ENCODE measurements at places on chromosomes 5 and 9.

- peak; percentile 94 for DNase-seq
Observed at GRCh38 chr9:127578952-127579853, 32.9 kb upstream of the STXBP1 start.

GRCh38 chr5:124696898-124697297 lies 49.5 kb downstream of the ZNF608 start:
- no peak for DNase-seq

GRCh38 chr9:86115886-86116285 lies 16.5 kb upstream of the GOLM1 start:
- DNase-seq: no peak

DNA sequence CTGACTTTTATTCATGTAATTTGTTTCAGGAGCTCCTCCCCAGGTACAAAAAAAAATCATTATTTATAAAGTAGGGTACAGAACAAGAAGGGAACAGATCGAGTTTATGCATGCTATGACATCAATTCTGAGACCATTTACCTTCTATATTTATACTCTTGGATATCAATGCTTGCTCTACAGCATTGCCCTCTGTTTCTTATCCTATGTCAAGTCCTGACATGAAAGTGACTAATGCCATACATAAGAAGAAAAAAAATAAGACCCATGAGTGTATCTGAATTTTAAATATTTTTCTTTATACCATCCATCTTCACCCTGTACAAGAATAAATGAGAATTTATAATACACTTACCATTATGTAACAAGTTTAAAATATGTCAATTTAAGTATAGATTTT lies 2016.3 kb upstream of the CDH9 start:
- no peak for DNase-seq

GRCh38 chr9:107119735-107120134 lies 163.3 kb upstream of the RAD23B start:
- DNase-seq: no peak

DNA sequence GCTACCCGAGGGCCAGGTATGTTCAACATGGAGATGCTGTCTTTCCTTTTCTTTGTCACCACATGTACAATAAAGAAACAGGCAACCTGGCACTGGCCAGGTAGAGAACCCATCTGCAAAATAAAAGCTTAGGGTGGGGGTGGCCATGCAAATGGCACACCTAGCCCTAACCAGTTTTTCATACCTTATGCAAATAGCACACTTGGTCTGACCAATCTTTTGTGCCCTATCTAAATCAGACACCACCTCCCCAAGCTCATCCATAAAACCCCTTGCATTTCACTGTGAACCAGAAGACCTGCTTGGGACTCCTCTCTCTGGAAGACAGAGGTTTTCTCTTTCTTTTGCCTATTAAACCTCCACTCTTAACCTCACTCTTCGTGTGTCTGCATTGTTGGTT lies 33.9 kb downstream of the JAKMIP2 start:
- no peak for DNase-seq

DNA sequence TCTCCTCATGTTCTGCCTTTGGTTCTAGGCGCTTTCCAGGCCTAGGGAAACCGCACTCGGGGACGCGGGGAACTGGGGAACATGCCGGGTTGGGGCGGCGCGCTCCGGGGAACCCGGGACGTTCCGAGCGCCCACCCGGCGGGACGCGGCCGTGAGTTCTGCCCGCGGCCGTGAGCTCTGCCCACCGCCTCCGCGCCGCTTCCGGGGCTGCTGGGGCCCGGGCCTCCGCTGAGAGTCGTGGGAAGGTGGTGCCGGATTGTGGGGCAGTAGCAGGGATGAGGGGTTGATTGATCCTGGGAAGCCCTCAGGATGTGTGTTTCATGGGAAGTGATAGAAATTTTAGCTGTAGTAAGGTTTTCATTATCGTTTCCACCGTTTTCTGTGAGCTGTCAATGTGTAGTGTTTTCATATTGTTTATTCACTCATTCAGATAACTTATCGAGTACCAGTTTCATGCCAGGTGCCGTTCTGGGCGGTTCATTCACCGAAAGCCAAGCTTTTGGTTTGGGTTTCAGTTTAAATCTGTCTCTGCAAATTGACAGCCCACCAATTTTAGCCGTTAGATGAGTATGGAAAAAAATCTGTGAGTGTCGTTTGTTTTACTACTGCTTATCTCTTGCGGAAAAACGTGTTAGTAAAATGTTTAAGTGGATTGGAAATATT lies 657 bp downstream of the MTRR start:
- DNase-seq: no peak

GRCh38 chr9:31394015-31394473 lies 990.4 kb upstream of the ACO1 start:
- no peak for DNase-seq

DNA sequence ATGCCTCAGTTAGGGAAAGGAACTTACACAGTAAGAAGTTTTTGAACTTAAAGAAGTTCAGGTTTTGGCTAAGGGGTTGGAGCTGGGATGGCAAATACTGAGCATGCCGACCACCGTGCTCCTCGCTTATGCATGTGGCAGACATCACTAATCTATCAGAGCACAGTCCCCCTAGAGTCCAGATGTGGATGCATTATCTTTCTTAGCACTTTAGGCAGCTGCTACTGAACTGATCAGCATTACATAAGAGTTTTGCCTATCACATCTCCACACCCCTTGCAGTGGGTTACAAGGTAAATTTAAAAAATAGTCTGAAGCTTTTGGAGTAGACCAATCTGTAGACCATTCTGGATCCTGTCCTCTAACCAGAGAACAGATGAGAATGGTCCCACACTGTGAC lies 22.4 kb downstream of the MACIR start:
- DNase-seq: no peak

GRCh38 chr5:9165546-9165945 lies 380.3 kb downstream of the SEMA5A start:
- no peak for DNase-seq

DNA sequence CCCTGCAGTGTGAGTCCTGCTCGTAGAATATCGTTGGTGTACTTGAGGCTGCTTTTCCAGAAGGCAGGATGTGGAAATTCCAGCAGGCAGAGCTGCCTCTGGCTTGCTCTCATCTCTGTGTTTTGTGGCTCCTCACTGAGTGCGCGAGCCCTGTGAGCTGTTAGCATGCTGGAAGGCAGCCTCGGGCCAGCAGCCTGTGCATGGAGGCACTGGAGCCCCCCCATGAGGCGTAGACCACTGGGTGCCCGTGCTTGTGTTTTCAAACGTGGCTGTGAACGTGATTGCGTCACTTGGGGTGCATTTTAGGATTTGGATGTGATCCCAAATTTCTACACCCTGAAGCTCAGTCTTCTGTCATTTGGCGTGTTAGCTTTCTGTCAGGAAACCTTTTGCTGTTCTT lies 3.2 kb downstream of the WDR5 start:
- no peak for DNase-seq

DNA sequence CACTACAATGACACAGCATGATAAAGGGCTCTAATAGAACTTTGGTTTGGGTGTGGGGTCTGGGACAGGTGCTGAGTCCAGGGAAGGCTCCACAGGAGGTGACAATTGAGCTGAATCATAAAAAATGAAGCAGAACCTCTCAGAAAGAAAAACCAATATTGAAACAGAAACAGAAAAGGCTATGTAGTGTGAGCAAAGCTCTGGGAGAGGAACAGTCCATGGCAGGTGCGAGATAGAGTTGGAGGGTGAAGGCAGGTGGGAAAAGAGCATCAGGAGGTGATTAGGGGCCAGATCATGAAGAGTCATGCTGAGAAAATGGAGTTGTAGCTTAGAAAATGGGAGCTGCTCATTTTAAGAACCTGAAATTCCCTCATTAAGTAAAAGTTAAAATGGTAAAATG lies 164.9 kb downstream of the KCTD16 start:
- DNase-seq: no peak

DNA sequence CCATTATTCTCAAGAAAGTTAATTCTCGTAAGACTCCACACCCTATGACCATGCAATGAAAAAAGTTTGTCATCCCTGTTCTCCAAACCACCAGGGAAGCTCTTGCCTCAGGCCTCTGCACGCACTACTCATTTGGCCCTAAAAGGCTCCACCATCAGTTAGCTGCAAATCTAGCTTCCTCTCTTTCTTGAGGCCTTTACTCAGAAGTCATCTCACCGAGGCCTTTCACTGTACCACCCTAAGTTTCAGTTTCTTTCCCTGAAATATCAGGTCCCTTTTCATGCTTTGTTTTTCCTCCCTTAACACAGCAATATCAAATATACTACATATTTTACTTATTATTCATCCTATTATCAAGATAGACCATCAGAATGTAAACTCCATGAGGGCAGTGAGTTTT lies 39.1 kb downstream of the OXCT1 start:
- DNase-seq: no peak

DNA sequence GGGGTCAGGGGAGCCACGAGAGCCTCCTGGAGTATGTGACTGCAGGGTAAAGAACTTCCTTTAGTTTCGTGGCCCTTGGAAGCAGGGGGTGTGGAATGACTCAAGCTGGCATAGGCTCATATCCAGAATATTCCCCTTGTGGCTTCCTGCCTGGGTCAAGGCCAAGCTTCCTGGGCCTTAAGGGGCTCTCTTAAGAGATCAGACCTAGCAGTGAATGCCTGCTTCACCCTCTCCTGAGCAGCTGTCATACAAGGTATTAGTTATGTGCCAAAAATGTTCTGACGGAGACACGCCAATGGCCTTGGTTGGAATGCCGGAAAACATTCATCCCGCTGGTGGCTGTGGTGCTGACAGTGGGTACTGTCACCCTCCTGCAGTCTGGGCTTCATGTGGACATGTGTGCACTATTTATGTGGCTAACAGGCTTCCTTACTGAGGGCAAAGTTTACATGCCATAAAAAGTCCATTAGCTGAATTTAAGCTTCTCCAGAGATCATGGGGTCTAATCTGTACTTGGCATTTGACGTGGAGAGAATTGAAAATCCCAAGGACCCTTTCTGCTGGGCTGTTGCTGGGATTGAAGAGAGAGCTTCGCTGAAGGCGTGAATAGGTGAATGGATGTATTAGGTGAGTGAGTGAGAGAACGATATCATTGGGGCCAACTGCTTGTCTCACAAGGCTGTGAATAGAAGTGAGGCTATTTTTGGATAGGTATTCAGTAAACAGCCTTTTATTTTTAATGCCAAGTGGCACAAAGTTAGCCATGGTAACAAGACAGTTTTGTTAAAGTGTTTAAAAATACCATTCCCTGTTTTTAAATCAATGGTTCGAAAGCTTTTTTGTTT lies 156.8 kb downstream of the MACROH2A1 start:
- no peak for DNase-seq

- DNase-seq: peak; percentile 55
Observed at GRCh38 chr5:95846554-95847260, 24.2 kb upstream of the GLRX start.

- no peak for DNase-seq
Observed at GRCh38 chr5:157581901-157582300, 6.3 kb upstream of the ADAM19 start.

GRCh38 chr9:131814707-131815106 lies 74.8 kb upstream of the RAPGEF1 start:
- no peak for DNase-seq

DNA sequence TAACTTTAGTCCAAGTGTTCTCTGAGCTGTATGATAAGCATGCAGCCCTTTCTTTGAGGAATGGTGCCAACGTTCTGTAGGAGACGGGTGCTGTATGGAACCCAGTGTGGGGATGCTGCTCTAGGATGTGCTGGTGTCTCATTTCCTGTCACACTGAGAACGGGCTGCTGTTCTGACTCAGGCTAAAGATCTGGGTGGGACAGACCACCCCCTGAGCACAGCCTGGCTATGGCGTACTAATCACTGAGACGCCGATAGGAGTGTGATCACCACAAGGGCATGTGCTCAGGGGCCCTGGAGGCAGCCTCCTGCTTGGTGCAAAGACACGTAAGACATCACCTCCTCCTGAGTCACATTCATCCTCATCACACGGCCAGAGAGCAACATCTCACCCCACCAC lies 240.4 kb downstream of the IRX2 start:
- no peak for DNase-seq

- DNase-seq: no peak
Observed at GRCh38 chr5:131595088-131596033, 39.7 kb downstream of the RAPGEF6 start.

DNA sequence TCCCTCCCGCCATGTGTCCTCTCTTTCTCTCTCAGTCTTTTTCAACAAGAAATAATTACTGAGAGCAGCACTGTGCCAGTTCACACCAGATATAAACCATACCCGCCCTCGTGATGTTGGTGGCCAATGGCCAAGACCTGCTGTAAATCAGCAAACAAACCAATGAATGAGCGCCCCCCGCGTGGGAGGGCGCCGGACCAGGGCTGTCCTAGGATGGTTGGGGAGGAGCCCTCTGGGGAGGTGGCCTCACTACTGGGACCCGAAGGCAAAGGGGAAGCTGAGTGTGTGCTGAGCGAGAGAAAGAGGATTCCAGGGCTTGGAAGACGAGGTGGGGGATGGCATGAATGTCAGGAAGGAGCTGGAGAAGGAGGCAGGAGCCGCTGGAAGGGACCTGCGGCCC lies 51.2 kb upstream of the BARHL1 start:
- DNase-seq: no peak

- DNase-seq: no peak
Observed at GRCh38 chr5:52705720-52706119, 82.0 kb upstream of the ITGA1 start.

GRCh38 chr5:127812570-127812969 lies 109.4 kb downstream of the CCDC192 start:
- no peak for DNase-seq

DNA sequence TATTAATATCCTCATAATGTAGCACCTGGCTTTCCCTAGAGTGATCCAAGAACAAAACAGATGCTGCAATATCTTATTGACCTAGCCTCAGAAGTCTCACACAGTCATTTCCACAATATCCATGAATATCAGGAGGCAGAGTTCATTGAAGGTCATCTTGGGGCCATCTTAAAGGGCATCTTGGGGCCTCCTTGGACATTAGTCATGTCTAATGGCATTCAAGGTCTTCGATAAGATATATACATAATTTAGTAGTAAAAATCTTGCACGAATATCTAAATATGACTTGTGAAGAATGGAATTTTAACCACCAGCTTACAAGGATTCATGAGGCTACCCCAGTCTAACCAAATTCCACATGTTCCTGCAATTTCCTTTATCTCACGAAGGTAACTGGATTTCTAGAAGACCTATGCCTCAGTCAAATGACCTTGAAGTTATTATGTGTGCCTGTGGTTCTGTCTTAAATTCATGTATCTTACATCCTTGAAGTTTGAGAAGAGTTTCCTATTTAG lies 163.6 kb upstream of the SPEF2 start:
- no peak for DNase-seq
